Activated T-cell treated with anti-CD3 and anti-CD28 coated beads, Interleukin-2, amount 50 U/mL, for 48 hours (primary cell): ENCODE measurements at places on chromosomes 12 and 14.

DNA sequence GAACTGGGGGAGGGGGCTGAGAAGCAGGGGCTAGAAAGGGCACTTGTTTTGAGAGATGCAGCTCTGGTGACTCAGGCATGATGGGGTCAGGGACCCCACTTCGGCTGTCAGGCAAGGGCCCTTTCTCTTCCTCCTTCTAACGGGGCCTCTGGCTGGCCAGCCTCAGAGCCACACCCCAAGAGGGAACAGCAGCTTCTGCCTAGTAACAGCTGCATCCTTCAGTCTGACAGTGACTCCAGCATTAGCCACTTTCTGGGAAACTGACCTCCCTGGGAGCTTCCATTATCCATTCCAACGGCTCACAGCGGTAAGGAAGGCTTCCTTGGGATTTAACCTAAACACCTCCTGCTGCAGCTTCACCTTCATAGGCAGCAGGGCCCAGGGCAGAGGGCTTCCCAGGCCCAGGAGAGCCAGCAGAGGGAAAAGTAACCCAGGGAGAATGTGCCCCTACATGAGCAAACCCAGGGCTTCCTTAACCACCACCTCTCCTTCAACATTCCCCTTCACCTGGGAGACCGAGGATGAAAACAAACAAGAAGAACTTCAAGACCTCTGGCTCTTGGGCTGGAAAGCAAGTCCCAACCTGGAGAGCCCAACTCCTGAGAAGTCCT, 2.7 kb downstream of the NCKAP5L start:
- no peak for DNase-seq

GRCh38 chr14:77498120-77498979, at the start of gene ISM2:
Gene ISM2 (minus strand): TSS chr14:77498816. CDS start chr14:77498793, 23 bp downstream.
- peak; percentile 67 for DNase-seq

- DNase-seq = no peak
Measured at GRCh38 chr12:21985155-21985554, 43.9 kb upstream of the ABCC9 start.

DNA sequence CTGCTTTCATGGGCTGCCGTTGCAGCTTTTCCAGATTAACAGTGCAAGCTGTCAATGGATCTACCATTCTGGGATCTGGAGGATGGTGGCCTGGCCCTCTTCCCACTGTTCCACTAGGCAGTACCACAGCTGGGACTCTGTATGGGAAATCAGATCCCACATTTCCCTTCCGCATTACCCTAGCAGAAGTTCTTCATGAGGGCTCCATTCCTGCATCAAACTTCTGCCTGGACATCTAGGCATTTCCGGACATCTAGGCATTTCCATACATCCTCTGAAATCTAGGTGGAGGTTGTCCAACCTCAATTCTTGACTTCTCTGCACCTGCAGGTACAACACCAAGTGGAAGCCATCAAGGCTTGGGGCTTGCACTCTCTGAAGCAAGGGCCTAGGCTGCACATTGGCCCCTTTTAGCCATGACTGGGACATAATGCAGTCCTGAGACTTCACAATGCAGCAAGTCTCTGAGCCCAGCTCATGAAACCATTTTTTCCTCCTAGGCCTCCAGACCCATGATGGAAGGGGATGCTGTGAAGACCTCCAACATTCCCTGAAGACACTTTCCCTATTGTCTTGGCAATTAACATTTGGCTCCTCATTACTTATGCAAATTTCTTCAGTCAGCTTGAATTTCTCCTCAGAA, 863.3 kb downstream of the C12orf50 start:
- no peak for DNase-seq

DNA sequence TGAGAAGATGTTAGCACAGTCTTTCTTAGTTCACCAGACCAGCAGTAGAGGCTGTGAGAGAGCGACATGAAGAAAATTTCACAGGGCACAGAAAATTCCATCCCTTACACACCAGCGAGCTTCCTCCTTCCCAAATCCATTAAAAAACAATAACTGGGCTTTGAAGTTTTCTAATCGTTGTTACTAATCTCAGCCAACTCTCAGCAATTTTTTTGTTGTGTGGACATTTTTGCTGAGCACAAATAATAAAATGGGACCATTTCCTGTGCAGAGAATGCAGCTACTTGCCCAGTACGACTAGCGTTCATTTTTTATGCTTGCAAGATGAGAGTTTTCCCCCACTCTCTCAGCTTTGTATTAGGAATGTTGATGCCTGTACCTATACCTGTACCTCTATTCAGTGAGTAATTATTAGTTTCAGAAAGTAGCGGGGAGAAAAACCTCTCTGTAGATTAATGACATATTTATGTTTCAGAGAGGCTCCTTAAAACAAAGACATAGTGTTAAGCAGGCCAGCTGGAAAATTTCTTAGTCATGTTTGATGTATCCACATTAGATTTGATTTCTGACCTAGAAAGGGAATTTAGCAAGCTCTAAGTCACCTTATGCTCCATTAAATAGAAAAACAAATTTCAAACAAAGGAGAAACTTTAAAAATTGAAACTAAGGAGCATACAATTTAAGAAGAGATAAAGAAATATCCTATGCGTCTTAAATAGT, 146.5 kb downstream of the SRGAP1 start:
- no peak for DNase-seq

DNA sequence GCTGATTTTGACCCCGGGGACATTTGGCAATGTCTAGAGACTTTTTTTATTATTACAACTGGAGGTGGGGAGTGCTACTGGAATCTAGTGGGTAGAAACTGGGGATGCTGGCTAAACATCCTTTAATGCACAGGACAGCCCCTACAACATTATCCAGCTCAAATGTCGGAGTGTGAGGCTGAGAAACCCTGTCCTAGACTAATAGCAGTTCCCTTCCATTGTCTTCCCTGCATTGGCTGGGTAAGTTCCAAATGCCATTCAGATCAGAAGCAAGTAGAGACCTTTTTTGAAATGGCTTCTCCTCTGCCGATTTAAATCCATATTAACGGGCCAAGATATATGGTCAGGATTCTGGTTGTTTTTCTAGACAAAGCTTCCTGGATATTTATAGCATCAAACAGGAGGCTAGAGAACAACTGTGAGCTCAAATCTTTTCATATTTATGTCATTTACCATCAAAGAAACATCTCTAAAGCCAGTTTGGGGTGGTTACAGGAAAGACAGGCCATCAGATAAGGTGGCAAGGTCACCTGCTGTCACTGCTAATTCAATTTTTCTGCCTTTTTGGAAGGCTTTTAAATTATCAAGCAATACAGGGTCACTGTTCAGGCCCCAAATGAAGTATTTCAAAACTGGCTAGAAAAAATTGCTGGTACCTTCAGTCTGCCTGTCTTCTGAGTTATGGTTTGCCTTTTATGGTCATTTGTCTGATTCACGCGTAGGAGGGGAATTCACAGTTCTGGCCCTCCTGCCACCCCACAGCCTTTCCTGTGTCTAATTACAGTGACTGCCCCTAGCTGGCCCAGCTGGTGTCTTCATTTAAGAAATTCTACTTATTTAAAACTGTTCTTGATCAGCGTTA, 20.1 kb upstream of the AKAP5 start:
- peak; percentile 56 for DNase-seq

DNA sequence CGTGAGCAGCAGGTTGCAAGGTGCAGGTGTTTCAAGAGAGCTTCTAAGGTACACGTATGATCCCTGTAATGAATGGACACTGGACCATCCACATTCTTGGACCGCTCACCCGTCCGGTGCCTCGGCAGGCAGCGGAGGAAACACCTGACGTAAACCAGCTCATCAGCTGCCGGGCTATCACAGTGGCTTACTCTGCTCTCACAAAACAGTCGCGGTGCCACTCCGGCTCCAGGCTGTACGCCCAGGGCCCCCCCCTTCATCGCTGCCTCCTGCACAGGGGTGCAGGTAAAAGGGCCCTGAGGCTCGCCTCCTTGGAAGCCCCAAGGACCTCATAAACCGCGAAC, 436 bp downstream of the VPS33A start:
- no peak for DNase-seq

DNA sequence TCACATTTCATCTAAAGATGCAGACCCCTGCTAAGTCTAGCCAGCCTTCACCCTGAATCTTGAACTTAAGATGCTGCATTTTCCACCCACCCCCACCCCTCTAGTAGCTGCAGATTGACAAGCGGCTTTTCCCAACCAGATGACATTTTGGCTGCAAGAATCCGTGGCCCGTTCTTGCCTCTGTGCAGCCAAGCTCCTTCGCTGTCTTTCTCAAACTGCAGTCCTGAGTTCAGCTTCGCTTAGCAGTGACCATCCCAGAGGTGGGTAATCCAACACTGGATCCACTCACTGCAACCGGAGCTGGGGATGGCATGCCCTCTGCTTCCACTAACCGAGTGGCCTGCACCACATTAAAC, 765 bp upstream of the NFYB start:
- DNase-seq = no peak

DNA sequence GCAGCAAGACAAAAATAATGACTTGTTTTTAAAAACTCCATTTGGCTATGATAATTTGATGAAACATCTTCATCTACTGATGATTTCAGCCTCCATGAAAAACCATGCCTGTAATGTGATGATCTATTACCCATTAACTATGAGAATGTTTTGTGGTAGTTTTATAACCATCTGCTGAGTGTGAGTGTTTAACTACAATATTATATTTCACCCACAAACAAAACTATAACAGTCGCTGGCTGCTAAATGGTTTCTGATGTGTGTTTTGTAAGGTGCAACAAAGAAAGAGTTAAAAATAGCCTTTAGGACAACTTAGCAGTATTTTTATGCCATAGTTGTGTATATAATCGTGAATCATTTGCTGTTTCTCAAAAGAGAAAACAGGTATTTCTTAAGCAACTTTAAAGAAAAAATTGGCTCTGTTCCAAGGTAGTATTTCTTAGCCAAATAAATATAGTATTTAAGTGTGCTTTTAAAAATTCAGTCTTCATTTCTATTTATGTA, 4.9 kb downstream of the PTHLH start:
- DNase-seq = no peak

DNA sequence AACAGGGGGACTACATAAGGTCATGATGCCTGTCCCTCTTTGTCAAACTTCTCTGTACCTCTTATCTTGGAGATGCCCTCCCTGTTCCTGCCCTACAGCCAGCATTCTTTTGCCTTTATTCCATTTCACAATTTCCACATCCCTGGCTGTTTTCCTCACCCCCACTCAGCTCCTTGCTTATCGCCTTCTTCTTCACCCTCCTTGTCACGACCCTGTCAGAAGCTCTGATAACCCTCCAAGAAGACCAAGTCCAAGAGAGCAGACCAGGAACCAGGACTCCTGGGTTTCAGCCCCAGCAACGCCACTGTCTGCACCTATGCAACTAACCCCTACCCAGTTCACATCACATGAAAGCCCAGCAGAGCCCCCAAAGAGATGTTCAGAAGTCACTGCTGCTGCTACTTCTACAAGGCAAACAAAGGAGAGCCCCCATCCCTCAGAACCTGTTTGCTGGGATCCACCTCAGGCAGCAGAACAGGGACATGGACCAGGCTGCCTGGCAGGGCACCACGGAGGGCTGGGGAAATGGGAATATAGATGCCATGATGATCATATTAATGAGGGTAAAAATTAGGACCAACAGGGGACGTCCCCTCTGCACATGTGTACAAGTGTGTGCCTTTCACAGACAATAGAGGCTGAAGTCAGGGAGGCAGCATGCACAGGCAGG, 92.8 kb downstream of the SINHCAF start:
- no peak for DNase-seq

GRCh38 chr14:95515080-95515489, 1.4 kb downstream of the SYNE3 start:
- DNase-seq = peak; percentile 46

GRCh38 chr12:100114574-100114973, 28.1 kb downstream of the BLTP3B start:
- DNase-seq = no peak

- DNase-seq = no peak
Measured at GRCh38 chr14:101459551-101459900, 101.8 kb upstream of the DIO3 start.

DNA sequence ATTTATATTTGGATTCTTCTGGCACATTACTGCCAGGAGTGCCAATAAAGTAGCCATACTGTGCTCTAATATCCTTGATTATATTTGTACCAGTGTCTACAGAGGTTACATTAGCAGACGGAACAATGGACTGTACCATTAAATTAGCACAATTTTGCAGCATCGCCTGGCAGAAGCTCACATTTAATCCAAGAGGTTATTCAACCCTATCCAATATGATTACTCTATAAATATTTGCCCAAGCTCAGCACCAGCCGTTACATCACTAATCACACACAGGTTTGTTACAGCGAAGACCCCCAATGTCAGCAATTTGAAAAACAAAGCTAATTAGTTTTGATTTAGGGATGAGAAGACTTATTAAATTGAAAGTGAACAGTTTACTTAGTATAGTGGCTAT, 16.9 kb upstream of the MGST1 start:
- no peak for DNase-seq

DNA sequence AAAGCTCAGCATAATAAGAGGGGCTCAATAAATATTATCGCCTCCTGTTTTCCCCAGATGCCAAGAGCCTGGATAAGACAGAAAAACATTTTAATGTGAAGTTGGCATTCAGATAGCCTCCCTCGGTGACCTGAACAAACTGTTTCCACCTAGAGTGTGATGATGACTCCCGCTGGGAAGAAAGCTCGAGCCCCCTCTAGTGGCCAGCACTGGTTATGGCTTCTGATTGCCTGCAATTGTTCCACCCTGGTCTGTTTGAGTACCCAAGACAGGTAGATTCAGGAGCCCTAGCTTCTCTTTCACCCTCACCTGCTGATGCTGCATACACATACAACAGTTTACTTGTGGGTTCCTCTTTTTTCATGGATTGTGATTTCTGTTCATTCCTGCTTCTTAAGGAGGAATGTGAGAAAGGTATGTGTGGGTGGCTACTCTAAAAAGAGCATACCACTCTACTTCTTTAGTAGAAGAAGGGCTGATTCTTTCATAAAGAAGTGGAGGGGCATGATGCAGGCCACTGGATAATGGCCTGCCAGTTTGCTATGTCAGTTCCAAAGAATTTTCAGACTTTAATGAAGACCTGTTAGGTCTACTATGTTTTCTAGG, 6.4 kb downstream of the ERG28 start:
- DNase-seq = peak; percentile 88

GRCh38 chr14:61891170-61891569, 128.9 kb downstream of the SNAPC1 start:
- DNase-seq = no peak
